ENCODE measurements at places on chromosomes 1 and 21.

GRCh38 chr1:1361982-1362423 lies 3.6 kb upstream of the MXRA8 start:
- no peak for DNase-seq

GRCh38 chr1:31707711-31708110 lies 3.9 kb upstream of the COL16A1 start:
- peak; percentile 91 for DNase-seq

- no peak for DNase-seq
These were observed 20.5 kb downstream of the TMEM51 start for GRCh38 chr1:15173863-15174614.

GRCh38 chr21:42574234-42575027 lies 60.8 kb downstream of the SLC37A1 start:
- no peak for DNase-seq

DNA sequence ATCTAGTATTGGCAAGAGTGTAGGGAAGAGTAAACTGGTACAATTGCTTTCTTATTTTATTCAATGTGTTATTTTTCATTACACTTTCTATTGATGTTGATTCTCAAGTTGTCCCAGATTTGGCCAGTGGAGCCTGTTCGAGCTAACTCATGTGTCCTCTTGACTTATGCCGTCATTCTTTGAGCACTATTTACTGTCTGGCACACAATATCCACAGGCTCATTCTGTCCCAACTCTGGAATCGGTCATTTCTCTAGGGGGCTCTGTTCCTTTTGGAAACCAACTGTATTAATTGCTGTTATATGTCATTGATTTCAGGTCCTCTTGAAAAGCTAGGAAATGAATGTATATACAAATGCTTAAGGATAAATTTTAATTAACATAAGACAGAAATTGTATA lies 22.4 kb upstream of the SFPQ start:
- no peak for DNase-seq

- peak; percentile 88 for DNase-seq
These were observed 173.8 kb downstream of the ETS2 start for GRCh38 chr21:38979271-38980121.

DNA sequence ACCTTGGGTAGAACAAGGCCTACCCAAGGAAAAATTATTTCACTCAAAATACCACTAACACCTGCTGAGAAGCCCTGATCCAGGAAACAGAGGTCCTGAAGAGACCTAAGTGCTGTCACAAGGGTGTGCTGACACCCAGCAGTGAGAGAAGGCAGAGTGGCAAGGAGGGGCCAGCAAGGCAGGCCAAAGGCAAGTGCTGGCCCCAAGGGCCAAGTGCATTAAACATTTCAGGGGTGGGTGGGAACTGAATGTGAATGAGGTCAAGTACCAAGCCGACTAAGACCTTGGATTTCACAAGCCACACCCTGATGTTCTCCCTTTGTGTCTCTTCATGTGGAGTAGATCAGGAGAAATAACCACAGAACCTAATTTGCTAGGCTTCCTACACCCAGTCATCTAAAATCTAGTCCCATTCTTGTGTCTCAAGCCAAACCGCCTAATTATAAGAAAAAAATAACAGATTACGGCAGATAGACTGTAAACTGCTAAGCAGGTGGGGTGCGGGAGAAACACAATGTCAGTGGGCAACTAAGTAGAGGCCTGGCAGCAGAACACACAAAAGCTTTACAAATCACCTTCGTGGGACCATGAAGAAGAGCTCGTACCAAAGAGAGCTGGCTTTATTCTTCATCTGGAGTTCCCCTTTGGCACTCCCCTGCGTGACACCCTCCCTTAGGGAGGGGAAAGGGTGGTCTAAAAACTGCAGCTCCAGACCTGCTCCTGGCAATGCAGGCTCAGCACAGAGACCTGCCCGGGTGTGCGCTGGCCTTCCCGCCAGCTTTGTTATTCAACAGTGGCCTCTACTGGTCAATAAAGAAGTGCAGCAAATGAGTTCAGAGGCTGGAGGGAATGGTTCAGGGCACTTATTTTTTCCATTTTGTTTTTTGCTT lies 8.7 kb downstream of the UBE2G2 start:
- DNase-seq, result peak; percentile 31

- DNase-seq, result peak; percentile 68
These were observed 168.5 kb upstream of the IRF2BP2 start for GRCh38 chr1:234778221-234779159.

All from inflammatory macrophage treated with lipopolysaccharide for 1 hour (primary cell).